ENCODE measurements at places on chromosomes 12 and 14.

- DNase-seq: no peak
Observed at GRCh38 chr12:120361506-120362208, 7.3 kb downstream of the MSI1 start.

DNA sequence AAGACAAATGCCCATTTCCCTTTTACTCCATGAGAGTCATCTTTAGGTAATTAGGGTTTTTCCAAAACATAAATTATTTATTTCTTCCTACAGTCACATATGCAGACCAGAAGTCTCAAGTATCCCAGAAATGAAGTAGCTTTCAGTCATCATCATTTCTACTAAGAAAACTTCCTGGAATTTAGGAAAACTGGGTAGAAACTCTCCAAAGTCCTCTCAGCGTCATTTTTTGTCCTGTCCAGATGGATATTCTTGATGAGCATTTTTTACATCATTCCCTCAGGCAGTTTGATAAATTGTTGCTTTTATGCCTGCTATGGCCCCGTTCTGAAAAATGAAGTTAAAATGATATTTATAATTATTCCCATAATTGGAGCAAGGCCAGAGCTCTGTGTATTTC, 93.9 kb upstream of the DCN start:
- DNase-seq: no peak

- DNase-seq: no peak
Observed at GRCh38 chr12:18567787-18568186, 170.0 kb downstream of the PLCZ1 start.

- DNase-seq: no peak
Observed at GRCh38 chr12:6631549-6631961, 4.2 kb downstream of the LPAR5 start.

GRCh38 chr14:100816950-100817901, 8.7 kb upstream of the MEG3 start:
- DNase-seq: no peak

GRCh38 chr14:98293576-98293975, 978.4 kb downstream of the BCL11B start:
- DNase-seq: no peak

DNA sequence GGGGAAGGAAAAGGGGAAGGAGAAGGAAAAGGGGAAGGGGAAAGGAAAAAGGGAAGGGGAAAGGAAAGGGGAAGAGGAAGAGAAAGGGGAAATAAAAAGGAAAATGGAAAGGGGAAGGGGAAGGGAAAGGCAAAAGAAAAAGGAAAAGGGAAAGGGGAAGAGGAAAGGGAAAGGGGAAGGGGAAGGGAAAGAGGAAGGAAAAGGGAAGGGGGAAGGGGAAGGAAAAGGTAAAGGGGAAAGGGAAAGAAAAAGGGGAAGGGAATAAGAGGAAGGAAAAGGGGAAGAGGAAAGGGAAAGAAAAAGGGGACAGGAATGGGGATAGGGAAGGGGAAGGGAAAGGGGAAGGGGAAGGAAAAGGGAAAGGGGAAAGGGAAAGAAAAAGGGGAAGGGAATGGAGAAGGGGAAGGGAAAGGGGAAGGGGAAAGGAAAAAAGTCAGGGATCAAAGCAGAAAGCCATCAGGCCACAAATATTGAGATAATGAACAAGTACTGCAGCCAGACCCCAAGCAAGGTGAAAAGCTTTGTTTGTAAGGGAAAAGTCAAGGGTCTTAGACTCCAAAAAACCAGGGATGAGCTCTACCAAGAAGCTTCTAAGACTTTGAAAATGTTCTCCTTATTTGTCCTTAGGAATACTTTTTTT, 20.0 kb downstream of the DICER1 start:
- no peak for DNase-seq

GRCh38 chr14:36657399-36658122, 4.1 kb upstream of the PAX9 start:
- DNase-seq: no peak

GRCh38 chr12:50590869-50591268, 86.1 kb downstream of the DIP2B start:
- DNase-seq: no peak

Data from stimulated activated effector memory CD8-positive, alpha-beta T cell treated with anti-CD3 and anti-CD28 coated beads, Interleukin-12 subunit alpha, Interleukin-12 subunit beta, amount 100 ng/mL, for 72 hours (primary cell).